ENCODE measurements at places on chromosomes 6 and 20. TPM values are rescaled to one million over a fixed set of nuclear protein-coding genes. Genes with fewer than 3 reads are reported as not detected.

Gene SLC35D3
- total RNA-seq, result not detected

Gene CRISP2
- total RNA-seq, result not detected

Gene TAF11
- total RNA-seq, result 39.6 TPM

Gene TMC2
- total RNA-seq, result not detected

Gene HLA-DOA
- total RNA-seq, result under 0.01 TPM

Gene SLC32A1
- total RNA-seq, result not detected

Gene CALHM5
- 9.3 TPM for total RNA-seq

Gene TUBB2B
- total RNA-seq, result 2.0 TPM

Gene LAMA2
- 5.8 TPM for total RNA-seq

Gene SMOC2
- not detected for total RNA-seq

Gene CNBD2
- total RNA-seq, result 5.6 TPM

Gene MEI4
- total RNA-seq, result not detected

Gene C20orf202
- total RNA-seq, result not detected

Gene C20orf204
- 2.1 TPM for total RNA-seq

Gene MYL9
- 2.0 TPM for total RNA-seq

Gene FHL5
- not detected for total RNA-seq

Gene RBM24
- 4.8 TPM for total RNA-seq

Gene BACH2
- total RNA-seq, result 0.40 TPM

Gene PLCB4
- 3.5 TPM for total RNA-seq

Gene GGTLC1
- total RNA-seq, result not detected

Gene STX11
- 11.3 TPM for total RNA-seq

Gene FRK
- total RNA-seq, result 0.07 TPM

Gene SLC4A11
- total RNA-seq, result 3.6 TPM

Gene KCNK15
- total RNA-seq, result 0.07 TPM

Gene TAP2
- 20.1 TPM for total RNA-seq

Gene SLCO4A1
- 5.9 TPM for total RNA-seq

Gene MCCD1
- total RNA-seq, result not detected

Gene MUC22
- not detected for total RNA-seq

Gene CTAGE9
- not detected for total RNA-seq

Gene TRAPPC3L
- 0.13 TPM for total RNA-seq

Gene CAGE1
- total RNA-seq, result under 0.01 TPM

Gene MCHR2
- total RNA-seq, result not detected

Gene AKAP7
- 5.6 TPM for total RNA-seq

Gene ENPP1
- total RNA-seq, result 8.1 TPM

Gene HSPA1L
- total RNA-seq, result 0.57 TPM

Gene B3GAT2
- total RNA-seq, result 0.07 TPM

Gene PLG
- total RNA-seq, result not detected

Gene KCNK5
- not detected for total RNA-seq

Gene BPIFB2
- not detected for total RNA-seq

Gene CUL7
- total RNA-seq, result 22.8 TPM

Gene OOEP
- total RNA-seq, result not detected

Gene EMILIN3
- total RNA-seq, result not detected

Gene TREML2
- not detected for total RNA-seq

Gene C6orf52
- total RNA-seq, result not detected

Gene PSORS1C1
- 2.0 TPM for total RNA-seq

Gene UTRN
- total RNA-seq, result 475 TPM

Gene TFAP2A
- total RNA-seq, result 2.9 TPM

Gene SMPDL3A
- total RNA-seq, result 7.3 TPM

Gene MTFR2
- total RNA-seq, result 9.0 TPM

Gene MRPS18B
- 54.4 TPM for total RNA-seq

Gene PBOV1
- total RNA-seq, result not detected

Gene SLC17A9
- total RNA-seq, result 19.2 TPM

Gene CTSA
- 55.5 TPM for total RNA-seq

Gene EYS
- total RNA-seq, result not detected

Gene PDE7B
- total RNA-seq, result 64.5 TPM

Data from thoracic aorta endothelial cell (primary cell).